HT1080 (cell line): ENCODE measurements at places on chromosomes 5 and 9.
A peak's percentile ranks its signal among the peaks of the same experiment; 100 is the strongest.

DNA sequence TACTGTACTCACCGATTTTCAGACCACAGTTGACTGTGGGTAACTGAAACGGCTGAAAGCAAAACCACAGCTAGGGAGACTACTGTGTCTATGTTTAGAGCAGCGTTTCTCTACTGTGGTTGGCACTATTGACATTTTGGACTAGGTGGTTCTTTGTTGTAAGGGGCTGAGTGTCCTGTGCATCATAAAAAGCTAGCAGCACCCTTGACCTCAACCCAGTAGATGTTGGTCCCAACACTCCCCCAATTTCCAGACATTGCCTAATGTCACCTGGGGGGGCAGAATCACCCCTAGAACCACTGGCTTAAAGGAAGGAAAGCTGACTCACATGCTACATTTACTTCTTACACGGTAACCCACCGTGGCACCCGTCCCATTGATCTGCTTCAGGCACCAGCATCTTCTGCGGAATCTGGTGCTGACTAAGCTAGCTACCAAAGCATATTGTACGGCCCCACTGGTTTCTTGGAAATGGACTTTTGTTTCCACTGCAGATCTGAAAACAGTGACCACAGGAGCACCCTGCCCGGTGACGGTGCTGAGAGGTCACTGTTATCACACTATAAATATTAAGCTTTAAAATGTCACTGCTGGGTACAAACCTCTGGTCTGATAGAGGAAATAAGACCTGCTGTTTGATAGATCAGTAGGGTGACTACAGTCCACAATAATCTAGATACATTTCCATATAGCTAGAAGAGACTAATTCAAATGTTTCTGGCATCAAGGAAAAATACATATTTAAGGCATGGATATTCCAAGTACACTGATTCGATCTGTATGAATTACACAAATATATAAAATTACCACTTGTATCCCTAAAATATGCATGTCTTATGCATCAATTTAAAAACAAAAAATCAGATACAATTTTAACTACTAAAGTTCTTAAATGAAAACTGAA is 151.4 kb downstream of the HSD17B3 start:
- peak; percentile 30 for DNase-seq

DNA sequence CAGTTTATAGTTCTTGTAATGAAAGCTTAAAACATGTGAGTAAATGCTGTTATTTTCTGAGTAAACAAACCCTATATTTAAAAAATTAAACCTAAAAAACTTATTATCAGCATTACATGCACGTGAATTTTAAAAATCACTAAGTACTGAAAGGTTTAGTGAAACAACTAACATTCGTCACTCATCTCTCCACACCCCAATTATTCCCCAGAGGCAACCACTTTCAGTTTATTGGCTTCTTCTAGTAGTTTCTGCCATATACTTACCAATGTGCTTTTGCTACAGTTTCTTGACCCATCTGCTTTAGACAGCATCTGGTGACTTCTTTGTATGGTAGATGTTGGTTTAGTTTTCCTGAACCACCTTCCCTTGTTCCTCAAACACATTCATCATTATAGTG is 58.1 kb downstream of the ANGPTL2 start:
- no peak for DNase-seq

GRCh38 chr5:146344155-146345118 is 5.8 kb downstream of the POU4F3 start:
- DNase-seq: no peak

DNA sequence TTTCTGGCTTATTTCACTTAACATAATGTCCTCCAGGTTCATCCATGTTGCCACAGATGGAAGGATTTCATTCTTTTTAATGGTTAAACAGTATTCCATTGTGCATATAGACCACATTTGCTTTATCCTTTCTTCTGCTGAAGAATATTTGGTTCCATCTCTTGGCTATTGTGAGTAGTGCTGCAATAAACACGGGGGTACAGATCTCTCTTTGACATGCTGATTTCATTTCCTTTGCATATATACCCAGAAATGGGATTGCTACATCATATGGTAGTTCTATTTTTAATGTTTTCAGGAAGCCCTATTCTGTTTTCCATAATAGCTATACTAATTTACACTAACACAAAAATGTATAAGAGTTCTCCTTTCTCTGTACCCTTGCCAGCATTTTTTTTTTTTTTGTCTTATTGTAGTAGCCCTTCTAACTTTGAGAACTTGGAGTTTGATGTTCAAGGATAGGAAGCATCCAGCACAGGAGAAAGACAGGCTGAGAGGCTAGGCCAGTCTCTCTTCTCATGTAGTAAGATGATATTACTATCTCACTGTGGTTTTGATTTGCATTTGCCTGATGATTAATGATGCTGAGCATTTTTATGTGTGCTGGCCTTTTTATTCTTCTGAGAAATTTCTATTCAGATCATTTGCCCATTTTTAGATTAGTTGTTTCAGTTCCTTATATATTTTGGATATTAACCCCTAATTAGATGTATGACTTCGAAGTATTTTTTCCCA is 592.2 kb upstream of the ZNF608 start:
- DNase-seq: no peak

GRCh38 chr5:157259699-157260098 is 6.2 kb upstream of the CYFIP2 start:
- no peak for DNase-seq

GRCh38 chr5:95887977-95888376 is 65.5 kb upstream of the GLRX start:
- DNase-seq: no peak

- peak; percentile 20 for DNase-seq
Observed at GRCh38 chr5:106121972-106122605, 1548.6 kb downstream of the EFNA5 start.

- no peak for DNase-seq
Observed at GRCh38 chr5:21159510-21160059, 1171.6 kb upstream of the CDH18 start.

DNA sequence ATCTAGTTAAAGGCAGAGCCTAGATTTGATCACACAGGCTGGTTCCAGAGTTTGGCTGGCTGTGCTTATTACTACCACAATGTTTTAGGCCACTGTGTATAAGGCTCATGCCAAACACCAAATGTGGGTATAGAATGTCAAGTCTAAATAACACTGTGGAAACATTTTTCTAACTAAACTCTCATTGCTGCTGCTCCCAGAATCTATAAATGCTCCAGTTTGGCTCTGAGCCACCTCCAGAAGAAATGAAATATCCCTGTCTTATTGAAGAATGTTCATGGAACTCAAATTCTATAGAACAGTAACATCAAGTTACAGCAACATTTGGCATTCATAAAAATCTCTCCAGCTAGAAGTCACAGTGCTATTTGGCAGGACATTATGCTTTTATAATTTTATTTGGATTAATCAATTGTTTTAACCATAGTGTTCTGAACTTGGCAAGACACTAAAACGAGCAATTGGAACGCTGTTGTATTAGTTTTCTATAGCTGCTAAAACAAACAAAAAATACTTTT is 178.1 kb upstream of the COX7C start:
- DNase-seq: no peak

DNA sequence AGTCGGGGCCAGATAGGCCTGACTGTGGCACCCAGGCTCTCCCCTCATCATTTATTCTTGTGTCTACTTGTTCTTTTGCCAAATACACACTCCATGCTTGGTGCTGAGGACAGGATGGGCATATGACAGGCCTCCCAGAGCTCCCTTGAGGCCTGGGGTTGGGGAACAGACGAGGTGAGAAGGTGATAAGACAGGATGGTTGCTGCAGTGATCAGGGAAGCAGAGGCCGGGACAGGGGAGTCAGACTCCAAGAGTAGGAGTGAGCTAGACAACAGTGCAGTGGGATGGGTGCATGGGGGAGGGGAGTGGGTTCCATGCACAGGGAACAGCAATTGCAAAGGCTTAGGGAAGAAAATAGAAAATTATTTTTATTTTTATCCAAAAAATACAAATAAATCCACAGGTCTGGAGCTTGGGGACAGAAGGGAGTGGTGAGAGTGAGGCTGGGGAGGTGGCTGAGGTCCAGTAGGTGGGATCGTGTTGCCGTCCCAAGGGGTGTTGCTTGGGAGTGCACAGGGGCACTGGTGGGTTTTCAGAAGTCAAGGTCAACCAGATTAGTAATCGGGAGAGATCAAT is 3.4 kb upstream of the AMBP start:
- no peak for DNase-seq

DNA sequence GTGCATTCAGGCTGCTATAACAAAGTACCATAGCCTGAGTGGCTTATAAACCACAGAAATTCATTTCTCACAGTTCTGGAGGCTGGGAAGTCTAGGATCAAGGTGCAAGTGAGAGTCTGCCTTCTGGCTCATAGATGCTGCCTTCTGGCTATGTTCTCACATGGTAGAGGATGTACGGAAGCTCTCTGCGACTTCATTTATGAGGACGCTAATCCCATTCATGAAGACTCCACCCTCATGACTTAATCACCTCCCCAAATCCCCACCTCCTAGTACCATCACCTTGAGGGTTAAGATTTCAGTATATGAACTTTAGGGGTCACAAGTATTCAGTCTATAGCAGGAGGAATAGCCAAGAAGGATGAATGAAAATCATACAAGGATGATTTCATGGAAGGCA is 37.3 kb upstream of the KCNIP1 start:
- no peak for DNase-seq

- DNase-seq: no peak
Observed at GRCh38 chr5:172119921-172120688, 67.9 kb downstream of the STK10 start.

- no peak for DNase-seq
Observed at GRCh38 chr9:86230858-86231257, 28.6 kb downstream of the C9orf153 start.

GRCh38 chr9:29625292-29625731 is 2052.0 kb upstream of the C9orf72 start:
- peak; percentile 51 for DNase-seq

DNA sequence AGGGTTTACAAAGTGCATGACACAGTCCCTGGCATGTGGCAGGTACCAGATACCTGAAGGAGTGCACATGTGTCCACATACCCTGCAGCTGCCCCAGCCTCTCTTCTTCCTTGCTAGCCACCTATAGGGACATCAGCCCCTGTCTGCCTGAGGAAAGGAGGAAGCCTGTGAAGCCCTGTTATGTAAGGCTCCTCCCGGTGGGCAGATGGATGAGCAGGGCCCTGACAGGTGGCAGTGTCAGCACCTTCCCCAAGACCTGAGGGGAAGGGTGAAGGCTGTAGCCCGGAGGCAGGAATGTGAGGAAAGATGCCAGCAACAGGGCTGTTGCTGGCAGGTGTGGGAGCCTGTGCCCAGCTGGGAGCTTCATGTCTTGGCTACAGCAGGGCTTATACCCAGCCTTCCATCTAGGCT is 21.7 kb downstream of the TCF7 start:
- no peak for DNase-seq

GRCh38 chr9:113650207-113651131 is 186.9 kb downstream of the RGS3 start:
- peak; percentile 93 for DNase-seq

GRCh38 chr5:61906820-61907219 is 399.2 kb upstream of the KIF2A start:
- DNase-seq: no peak
